NCI-H2107 (cell line): ENCODE measurements at places on chromosomes 7 and 10.

- no peak for DNase-seq
Measured at GRCh38 chr7:135919071-135919841, 57.9 kb downstream of the MTPN start.

GRCh38 chr7:134996097-134996550 lies 9.8 kb downstream of the AGBL3 start:
- DNase-seq, result no peak

DNA sequence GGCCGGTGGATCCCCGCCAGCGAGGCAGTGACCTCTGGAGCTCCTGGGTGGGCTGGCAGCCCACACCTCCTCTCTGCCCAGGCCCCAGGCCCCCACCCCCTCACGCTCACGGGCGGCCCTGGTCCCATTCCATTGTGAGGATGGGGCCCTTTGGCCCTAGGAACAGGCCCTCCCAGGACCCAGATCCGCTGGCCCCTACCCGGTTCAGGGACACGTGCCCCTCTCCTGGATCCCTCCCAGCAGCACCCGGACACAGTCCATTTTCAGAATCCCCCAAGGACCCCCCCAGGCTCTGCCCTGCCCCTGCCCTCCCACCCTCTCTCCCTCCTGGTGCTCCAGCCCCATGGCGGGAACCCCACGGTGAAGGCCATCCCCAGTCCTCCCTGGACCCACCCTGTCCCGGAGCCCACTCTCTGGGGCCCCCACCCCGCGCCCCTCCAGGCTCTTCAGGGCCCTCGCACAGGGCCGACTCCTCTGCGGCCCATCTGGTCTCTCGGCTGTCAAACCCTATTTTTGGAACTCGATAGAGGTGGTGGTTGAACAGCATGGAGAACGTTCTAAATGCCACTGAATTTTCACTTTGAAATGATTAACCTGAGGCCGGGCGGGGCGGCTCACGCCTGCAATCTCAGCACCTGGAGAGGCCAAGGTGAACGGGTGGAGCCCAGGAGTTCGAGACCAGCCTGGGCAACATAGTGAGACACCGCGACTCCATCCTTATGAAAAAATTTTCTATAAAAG lies 8.1 kb downstream of the ADAP1 start:
- DNase-seq, result no peak

- DNase-seq, result no peak
Measured at GRCh38 chr7:66925255-66925654, 4.2 kb downstream of the TMEM248 start.

DNA sequence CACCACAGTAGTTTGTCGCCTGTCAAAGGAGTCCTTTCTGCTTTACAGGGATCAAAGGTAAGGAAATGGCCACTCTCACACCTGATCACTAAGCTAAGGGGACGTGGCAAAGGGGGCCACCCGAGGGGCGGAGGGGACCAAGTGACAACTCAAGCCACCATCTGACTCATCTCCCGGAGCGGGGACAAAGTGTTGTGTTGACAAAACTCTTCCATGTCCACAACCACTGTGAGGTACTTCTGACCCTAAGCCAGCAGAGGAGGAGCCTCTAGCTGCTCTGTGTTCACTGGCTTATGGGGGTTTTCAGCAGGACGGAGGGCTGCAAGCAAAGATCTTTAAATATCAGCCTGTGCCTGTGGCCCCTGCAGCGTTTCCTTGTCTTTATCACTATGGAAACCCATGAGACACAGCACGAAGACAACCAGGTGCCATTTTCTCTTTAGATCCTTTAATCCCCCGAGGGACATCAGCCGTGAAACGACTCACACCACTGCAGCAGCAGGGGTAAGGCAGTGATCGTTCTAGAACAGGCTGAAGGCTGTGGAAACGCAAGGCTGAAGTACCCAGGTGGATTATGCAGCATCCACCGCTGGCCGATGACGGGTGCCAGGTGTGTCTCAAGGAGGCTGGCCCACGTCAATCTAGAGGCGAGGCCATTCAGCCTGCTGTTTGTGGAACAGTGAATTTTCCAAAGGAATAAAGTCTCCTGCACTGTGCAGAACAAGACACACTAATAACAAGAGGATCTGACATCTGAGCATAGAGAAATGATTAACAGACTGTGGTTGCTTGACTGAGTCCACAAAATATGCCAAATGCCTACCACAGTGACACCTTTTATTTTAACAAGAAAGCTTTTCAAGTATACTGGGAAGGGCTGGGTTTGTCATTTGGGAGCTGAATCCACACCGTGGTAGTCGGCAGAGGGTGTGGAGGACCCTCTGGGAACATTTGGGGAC lies 26.6 kb upstream of the DDC start:
- DNase-seq, result peak; percentile 55

DNA sequence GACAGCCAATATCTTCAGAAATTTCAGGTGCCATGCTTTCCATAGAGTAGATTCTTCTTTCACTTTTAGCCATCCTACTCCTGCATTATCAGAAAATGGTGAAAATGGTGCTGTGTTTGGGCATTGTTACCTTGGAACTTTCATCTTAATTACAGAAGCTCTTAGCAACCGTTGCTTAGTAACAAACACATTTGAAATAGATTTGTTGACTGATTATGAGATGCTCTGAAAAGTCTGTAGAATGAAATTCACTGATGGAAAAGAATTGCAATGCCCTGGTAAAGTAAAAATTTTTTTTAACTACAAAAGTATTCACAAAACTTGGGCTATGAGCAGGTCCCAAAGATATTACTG lies 249.3 kb upstream of the NEBL start:
- DNase-seq, result no peak

GRCh38 chr7:2670720-2671391 lies 17.1 kb upstream of the AMZ1 start:
- no peak for DNase-seq

- no peak for DNase-seq
Measured at GRCh38 chr10:8137726-8138125, 83.2 kb downstream of the GATA3 start.

GRCh38 chr7:151314401-151314800 lies 27.2 kb upstream of the NUB1 start:
- no peak for DNase-seq

DNA sequence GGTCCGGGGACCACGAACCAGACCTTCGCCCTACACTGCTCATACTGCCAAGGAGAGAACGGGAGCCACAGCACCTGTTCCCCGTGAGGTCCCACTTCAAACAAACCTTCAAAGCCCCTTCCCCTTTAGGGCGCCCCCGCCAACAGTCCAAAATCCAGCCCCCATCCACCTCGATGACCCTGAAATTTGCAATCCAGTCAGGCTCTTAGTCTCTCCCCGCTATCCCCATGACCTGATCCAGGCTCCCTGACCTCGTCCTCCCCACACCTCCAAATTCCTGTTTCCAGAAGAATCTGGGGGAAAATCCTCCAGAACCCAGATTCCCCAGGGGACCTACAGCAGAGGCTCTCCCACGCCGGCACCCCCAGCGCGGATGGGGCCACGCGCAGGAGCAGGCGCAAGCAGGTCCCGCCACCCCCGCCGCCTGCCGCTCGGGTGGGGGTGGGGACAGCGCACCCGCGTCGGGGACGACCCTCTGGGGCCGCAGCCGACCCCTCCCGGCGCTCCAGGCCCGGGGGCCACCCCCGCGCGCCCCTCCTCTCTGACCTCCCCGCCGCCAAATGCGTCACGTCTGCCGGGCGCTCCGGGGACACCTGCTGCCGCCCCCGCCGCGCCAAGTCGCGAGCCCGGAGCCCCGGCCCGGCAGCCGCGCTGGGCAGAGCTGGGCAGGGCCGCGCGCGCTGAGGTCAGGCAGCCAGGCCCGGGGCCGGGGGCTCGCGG lies 753 bp downstream of the CAMK2B start:
- no peak for DNase-seq

GRCh38 chr7:68173513-68173912 lies 1176.9 kb downstream of the TYW1 start:
- DNase-seq, result no peak

DNA sequence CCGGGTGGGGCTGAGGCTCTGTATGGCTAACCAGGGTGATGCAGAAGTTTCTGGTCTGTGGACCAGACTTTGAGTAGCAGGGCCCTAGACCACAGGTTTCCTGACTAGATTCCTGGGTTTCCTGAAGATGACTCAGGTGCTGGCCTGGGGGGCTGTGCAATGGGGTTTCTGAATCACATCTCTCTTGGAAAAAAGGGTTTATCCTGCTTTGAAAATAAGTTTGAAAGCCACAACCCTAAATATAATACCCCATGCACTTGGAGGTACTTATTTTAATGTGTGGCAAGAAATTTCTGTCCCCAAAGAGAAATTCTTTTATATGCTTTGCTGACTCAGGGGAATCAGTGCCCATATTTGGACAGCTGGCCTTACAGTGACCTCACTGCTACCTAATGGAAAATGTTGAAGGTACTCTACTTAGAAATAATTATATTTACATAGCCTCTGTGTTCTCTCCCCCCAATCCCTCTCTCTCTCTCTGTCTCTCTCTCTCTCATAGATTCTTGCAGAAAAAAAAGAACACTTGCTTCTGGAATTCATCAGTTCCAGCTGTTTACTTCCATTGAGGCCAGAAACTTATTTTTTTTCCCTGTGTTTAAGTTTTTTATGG lies 184.4 kb upstream of the LYZL2 start:
- DNase-seq, result no peak

GRCh38 chr7:5599543-5600200 lies 176.0 kb upstream of the TNRC18 start:
- no peak for DNase-seq

DNA sequence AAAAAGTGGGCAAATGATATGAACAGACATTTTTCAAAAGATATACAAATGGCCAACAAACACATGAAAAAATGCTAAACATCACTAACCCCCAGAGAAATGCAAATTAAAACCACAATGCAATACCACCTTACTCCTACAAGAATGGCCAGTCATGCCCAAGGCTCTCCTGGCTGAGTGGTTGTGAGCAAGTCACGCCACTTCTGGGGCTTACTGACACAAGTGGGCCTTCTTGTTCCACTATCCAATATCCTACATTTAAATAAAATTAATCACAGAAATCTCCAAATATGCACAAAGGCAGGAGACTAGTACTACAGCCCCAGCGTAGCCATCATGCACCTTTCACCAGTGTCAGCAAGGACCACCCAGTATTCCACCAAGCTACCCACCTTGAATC lies 181.9 kb downstream of the TNS3 start:
- no peak for DNase-seq

DNA sequence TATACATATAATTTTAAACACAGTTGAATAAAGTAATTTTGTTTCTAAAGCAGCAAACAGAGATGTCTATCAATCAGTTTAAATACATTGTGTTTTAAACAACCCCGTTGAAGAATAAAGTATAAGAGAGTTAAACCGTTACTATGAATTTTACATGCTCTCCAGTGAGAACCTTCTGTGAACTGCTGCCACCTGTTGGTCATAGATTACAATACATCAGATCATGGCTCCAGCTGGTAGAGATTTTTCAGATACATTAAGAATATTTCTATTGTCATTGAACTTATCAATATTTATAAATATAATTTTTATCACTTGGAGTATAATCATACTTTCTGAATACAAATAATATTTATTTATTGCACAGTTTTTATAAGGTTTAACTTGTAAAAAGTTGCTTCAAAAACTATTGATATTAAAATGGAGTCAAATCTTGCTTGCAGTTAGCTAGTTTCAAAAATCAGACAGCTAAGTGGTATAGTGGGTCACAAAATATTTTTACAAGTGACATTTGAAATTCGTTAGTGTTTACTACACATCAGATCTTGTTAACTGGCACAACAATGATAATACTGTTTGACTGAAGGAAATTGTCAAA lies 561.2 kb upstream of the PHF14 start:
- DNase-seq, result peak; percentile 65

DNA sequence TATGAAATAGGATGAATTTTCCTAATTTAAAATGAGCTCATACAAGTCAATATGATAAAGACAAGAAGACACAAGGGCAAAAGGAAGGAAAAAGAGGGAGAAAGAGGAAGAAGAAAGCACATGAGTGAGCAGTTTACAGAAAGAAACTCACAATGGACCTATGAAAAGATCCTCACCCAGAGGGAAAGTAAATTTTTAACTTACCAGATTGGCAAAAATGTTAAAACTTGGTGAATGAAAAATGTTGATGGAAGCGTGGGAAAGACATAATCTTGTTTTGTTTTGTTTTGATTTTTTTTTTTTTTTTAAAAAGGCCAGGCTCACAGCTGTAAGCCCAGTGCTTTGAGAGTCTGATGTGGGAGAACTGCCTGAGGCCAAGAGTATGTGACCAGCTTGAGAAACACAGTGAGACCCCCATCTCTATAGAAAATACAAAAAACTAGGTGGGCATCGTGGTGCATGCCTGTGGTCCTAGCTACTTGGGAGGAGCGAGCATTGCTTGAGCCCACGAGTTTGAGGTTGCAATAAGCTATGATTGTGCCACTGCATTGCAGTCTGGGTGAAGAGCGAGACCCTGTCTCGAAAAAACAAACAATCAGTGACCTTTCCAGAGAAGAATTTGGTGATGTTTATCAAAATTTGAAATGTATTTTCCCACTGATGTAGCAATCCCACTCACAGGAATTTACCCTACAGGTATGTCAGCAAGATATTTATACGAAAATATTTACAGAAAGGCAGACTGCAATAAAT lies 152.9 kb upstream of the ASAH2 start:
- no peak for DNase-seq

- DNase-seq, result no peak
Measured at GRCh38 chr7:148461392-148462179, 129.0 kb upstream of the C7orf33 start.

GRCh38 chr7:80218723-80219122 lies 84.1 kb downstream of the GNAI1 start:
- no peak for DNase-seq

- no peak for DNase-seq
Measured at GRCh38 chr10:88254091-88254490, 329.0 kb downstream of the RNLS start.

DNA sequence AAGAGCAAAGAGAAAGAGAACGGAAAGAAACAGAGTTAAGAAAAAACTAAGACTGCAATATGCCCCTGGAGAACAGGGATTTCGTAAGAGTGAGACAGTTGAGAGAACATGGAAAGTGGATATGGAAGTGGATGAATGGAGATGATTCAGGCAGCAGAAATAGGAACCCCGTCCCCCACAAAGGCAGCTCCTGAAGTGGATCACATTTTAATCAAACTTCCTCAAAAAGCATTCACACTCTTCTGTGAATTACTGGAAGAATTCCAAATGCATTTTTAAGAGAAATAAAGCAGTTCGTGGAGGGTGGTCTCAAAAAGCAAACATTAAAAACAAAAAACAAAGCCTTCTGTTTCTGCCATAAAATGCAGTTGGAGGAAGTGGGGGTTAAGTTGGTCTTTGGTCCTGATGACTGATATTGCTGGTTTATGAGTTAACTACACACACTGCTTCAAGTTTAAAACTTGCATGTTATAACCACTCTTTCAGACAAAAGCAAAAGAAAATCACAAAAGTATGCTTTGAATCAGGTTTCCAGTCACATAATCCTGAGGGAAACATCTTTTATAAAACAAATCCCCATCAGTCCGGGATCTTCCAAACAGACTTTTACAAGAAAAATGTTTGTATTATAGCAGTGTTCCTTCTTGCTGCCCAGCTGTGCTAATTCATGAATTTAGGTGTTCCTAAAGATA lies 214.3 kb downstream of the FANK1 start:
- no peak for DNase-seq
